ENCODE measurements at places on chromosomes 4 and X. TPM values are rescaled to one million over a fixed set of nuclear protein-coding genes. Genes with fewer than 3 reads are reported as not detected.

- no peak for DNase-seq
Measured at GRCh38 chrX:789096-789495, 158.5 kb downstream of the SHOX start.

Gene SOD3
- 81.7 TPM for total RNA-seq

DNA sequence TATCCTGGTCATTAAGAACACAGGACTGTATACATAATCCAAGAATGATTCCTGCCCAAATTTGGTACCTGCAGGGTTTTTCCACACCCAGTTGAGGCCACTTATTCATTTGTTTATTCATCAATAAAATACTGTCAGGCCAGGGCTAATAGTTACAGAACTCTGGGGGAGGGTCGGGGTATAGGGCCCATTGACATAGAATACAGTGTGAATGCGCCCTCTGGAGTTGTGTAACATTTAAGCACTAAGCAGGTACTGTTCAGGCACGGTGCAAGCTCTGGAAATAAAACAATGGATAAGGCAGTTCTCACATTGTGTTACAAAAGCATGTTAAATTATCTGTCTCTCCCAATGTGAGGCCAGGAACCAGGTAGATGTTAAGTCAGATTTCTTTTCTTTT is 30.8 kb upstream of the LRBA start:
- no peak for DNase-seq

Gene CT45A10
- total RNA-seq, result not detected

GRCh38 chr4:8874896-8875680 is 3.4 kb upstream of the HMX1 start:
- no peak for DNase-seq

GRCh38 chr4:128812442-128813235 is 3.1 kb downstream of the JADE1 start:
- DNase-seq, result no peak

GRCh38 chr4:108029016-108029720 is 39.5 kb downstream of the HADH start:
- no peak for DNase-seq

DNA sequence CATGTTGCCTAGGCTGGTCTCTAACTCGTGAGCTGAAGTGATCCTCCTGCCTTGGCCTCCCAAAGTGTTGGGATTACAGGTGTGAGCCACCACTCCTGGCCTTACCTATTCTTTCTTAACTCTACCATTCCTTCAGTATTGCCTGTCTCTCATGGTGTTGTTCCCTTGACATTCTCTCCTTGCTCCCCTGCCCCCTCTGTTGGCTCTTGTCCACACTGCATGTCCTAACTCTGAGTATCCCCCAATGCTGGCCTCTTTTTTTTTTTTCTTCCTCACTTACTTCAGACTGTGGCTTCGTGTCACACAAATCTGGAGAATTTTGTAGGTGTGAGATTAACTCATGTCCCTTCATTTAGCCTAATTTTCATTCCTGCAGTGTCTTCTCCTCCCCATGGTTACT is 22.9 kb upstream of the FRMPD4 start:
- DNase-seq, result no peak

DNA sequence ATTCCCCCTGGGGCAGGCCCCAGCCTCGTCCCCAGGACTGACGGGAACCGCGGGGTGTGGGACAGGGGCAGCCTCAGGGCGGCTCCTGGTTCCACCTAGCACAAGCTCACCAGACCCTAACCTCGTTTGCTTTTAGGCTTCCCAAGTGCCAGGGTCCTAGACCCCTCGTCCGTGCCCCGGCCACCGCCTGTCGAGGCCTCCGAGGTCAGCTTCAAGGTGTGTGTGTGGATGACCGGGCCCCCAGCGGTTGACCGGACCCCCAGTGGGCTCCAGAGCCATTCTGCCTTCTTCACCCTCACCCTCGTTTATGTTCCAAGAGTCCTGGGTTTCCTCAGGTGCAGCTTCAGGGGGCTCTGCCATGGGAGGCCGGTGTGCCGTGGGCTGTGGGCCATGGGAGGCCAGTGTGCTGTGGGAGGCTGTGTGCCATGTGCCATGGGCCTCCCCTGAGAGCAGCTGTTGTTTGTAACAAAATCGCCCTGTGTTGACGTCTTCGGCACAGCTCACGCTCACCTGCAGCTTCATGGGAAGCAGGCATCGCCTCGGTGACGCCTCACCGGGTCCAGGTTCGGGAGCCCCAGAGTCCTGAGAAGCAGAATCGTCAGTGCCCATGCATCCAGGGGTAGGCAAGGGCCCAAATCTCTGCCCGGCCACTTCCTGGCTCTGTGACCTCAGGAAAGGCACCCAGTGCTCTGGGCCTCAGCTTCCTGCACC is 43.0 kb upstream of the HMX1 start:
- DNase-seq, result peak; percentile 6

DNA sequence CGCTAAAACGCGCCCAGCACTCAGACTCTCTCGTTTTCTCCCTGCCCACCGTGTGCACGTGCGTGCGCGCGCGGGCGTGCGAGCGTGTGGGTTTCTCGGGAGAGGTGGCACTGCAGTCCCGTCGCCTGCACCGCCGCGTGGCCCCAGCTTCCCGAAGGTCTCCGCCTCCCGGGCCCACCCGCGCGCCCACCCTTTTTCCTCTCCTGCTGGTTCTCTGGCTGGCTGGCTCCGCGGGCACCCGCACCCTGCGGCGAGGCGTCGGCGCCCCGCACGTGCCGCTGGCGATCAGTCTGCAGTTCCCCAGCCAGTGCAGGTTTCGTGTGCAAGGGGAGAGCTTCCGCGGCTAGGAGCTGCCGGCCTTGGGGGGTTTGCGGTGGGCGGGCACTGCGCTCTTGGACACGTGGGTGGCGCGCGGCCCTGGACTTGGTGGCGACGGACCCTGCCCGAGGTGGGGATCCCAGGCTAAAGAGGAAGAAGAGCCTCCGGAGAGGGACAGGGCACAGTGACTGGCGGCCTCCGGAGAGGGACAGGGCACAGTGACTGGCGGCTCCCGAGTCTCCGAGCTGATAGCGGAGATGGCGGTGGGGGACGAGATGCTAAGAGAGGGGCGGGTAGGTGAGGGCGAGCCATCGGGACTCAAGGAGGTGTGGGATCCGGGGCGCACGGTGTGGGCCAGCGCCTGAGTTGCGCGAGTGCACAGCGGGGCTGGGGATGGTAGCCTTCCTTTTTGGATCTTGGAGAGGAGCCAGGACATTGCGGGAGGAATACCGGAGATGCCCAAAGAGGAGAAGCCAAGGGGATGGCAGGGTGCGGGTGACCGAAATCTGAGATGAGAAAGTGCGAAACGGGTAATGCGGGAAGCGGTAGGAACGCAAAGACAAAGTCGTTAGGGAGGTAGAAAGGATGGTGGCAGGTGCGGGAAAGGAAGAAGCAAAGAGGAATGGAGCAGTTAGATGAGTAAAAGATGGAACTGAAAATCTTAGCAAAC is at the start of gene FAM184B:
Gene FAM184B, minus strand, starts transcription at position 322 of the 988 bp plus-strand sequence. CDS start 322 bp downstream, outside the sequence.
- no peak for DNase-seq

GRCh38 chrX:130165181-130165702 is 399 bp downstream of the AIFM1 start:
- peak; percentile 56 for DNase-seq

Gene LRAT
- total RNA-seq, result 0.12 TPM

- peak; percentile 88 for DNase-seq
Measured at GRCh38 chr4:141133146-141133998, at the start of gene RNF150. TSS of gene RNF150 (minus strand) at chr4:141133469.

- no peak for DNase-seq
Measured at GRCh38 chr4:81648576-81649275, 177.0 kb upstream of the RASGEF1B start.

Gene CPE
- 30.4 TPM for total RNA-seq

DNA sequence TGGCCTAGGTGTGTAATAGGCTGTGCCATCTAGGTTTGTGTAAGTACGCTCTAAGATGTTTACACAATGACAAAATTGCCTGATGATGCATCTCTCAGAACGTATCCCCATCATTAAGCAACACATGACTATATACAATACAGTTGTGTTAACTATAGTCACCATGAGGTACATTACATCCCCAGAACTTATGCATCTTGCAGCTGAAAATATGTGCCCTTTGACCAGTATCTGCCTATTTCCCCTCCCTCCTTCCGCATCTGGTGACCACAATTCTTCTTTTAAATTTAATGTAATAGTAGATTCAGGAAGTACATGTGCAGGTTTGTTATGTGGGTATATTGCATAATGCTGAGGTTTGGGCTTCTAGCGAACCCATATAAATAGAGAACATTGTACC is 239.8 kb upstream of the IL1RAPL1 start:
- DNase-seq, result no peak

Gene ADH1C
- total RNA-seq, result 6.7 TPM

DNA sequence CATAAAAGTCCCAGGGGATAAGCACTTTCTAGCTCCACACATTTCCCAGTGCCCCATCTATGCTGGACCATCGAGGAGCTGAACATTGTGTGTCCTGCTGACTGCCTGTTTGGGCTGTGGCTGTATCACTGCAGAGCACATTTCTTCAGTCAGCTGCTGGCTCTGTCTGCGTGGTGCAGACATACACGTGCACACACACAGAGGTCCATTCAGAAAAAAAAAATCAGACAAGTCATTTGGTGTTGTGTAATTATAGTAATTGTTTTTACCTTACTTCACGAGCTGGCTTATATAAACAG is 1.1 kb upstream of the PDLIM3 start:
- DNase-seq, result peak; percentile 73

DNA sequence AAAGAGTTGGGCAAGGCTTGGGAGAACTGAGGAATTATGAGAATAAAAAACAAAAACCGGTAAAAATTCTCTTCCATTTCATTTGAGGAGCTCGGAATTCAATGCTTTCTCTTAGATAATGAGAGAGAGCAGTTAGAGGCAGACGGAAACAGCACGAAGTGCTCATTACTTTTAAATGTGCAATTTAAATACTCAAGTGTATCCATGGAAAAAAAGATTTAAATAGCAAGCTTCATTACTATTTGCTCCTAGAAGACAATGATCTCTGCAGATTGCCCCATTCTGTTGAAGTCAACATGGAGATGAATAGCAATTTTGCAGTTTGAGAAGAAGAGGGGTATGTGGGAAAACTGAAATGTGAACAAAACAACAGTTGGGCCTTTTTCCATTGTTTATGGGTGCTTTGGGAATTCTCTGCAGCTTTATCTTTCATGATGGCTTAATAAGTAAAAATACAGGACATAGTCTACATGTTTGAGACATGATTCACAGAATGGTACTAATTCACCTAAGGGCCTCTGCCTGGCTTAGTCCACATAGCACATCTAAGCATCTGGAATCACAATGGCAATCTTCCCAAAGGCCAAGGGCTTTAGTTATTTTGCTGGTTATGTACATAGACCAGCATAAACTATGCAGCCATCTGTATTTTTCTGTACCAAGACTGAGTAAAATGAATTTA is 512.7 kb upstream of the FAT1 start:
- no peak for DNase-seq

GRCh38 chrX:1330605-1331004 is 6.0 kb upstream of the IL3RA start:
- DNase-seq, result no peak
